ENCODE measurements at places on chromosomes 5 and 9. TPM values are rescaled to one million over a fixed set of nuclear protein-coding genes. Genes with fewer than 3 reads are reported as not detected.

Gene CDX1
- total RNA-seq = 0.65 TPM

Gene BNC2
- total RNA-seq = 53.3 TPM

Gene PRR7
- total RNA-seq = 8.8 TPM

Gene MAMDC2
- total RNA-seq = 2.8 TPM

Gene ORM1
- not detected for total RNA-seq

Gene SLCO6A1
- not detected for total RNA-seq

Gene BARX1
- 0.09 TPM for total RNA-seq

Gene PCDHGB4
- 17.4 TPM for total RNA-seq

Gene SLC1A3
- total RNA-seq = 3.7 TPM

Gene CBY3
- total RNA-seq = not detected

Gene WDR38
- total RNA-seq = not detected

Gene SEMA6A
- total RNA-seq = 0.41 TPM

Gene TBC1D2
- 15.9 TPM for total RNA-seq

Data from fibroblast of the aortic adventitia (primary cell).